Naive thymus-derived CD4-positive, alpha-beta T cell (primary cell): ENCODE measurements at places on chromosomes 4 and X. TPM values are rescaled to one million over a fixed set of nuclear protein-coding genes. Genes with fewer than 3 reads are reported as not detected.

DNA sequence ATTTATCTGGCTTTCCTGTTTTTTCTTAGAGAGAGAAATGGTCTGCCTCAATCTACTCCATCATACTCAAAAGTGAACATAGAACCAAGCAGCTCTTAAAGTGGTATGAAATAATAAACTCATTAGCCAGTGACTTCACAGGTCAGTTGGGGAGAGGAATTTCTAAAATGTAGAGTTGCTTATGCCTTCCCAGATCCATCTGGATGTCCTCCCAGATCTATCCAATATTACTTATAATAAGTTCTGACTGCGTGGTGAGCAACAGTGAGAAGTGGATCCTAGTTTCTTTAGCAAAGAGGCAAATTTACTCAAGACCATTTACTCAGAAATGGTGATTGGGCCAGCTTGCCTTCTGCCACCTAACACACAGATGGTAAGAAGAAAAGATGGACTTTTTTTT, 748.0 kb downstream of the PCDH18 start:
- no peaks in the 10 kb centered on the region for H3K27me3 ChIP-seq
- DNase-seq, result no peak
- no peak overlapping the region for H3K27ac ChIP-seq
- H3K4me3 ChIP-seq, result no peak overlapping the region

GRCh38 chr4:125398263-125399002, 83.7 kb downstream of the FAT4 start:
- H3K4me1 ChIP-seq, result no peaks in the 10 kb centered on the region
- H3K36me3 ChIP-seq, result no peaks in the 10 kb centered on the region
- no peaks in the 10 kb centered on the region for H3K27me3 ChIP-seq
- H3K4me3 ChIP-seq, result no peak overlapping the region
- DNase-seq, result no peak

- H3K4me1 ChIP-seq, result peaks cover 60% of the 10 kb centered on the region
- H3K36me3 ChIP-seq, result peaks cover 6% of the 10 kb centered on the region
- no peak overlapping the region for H3K4me3 ChIP-seq
- no peak overlapping the region for H3K27ac ChIP-seq
Observed at GRCh38 chr4:102593147-102593546, 92.0 kb downstream of the NFKB1 start.

DNA sequence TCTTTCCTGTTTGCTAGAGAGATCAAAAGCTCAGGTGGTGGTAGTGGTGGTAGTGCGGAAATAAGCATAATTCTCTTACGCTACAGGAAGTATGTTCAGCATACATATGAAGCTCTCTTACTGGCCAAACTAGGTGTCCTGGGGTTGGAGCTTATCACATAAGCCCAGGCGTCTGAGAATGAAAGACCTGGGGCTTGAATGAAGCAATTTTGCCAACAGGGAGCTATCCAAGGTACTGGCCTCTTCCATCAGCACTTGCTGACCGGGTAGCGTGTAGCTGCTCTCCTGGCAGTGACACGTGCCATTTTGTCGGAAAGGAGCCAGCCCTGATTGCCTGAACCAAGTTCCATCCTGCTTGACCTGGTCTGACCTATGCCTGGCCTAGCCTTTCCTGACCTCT, 65.9 kb upstream of the HPF1 start:
- no peak overlapping the region for H3K27ac ChIP-seq
- no peak for DNase-seq
- no peak overlapping the region for H3K4me3 ChIP-seq

GRCh38 chr4:130424211-130424610, 1328.3 kb downstream of the C4orf33 start:
- no peaks in the 10 kb centered on the region for H3K36me3 ChIP-seq
- H3K4me1 ChIP-seq, result no peaks in the 10 kb centered on the region
- no peak for DNase-seq
- no peak overlapping the region for H3K4me3 ChIP-seq
- H3K27me3 ChIP-seq, result no peaks in the 10 kb centered on the region

- no peaks in the 10 kb centered on the region for H3K27me3 ChIP-seq
- H3K4me3 ChIP-seq, result no peak overlapping the region
- H3K36me3 ChIP-seq, result no peaks in the 10 kb centered on the region
- no peaks in the 10 kb centered on the region for H3K4me1 ChIP-seq
- H3K27ac ChIP-seq, result no peak overlapping the region
Observed at GRCh38 chr4:65580551-65580950, 89.7 kb downstream of the EPHA5 start.

The ADGRG2 gene
- total RNA-seq, result not detected

The WFS1 gene
- 3.5 and 4.3 TPM in 2 replicates for total RNA-seq

The LEF1 gene
- 830 TPM for total RNA-seq
